ENCODE measurements at places on chromosomes 1 and 21.
A peak's percentile ranks its signal among the peaks of the same experiment; 100 is the strongest.

DNA sequence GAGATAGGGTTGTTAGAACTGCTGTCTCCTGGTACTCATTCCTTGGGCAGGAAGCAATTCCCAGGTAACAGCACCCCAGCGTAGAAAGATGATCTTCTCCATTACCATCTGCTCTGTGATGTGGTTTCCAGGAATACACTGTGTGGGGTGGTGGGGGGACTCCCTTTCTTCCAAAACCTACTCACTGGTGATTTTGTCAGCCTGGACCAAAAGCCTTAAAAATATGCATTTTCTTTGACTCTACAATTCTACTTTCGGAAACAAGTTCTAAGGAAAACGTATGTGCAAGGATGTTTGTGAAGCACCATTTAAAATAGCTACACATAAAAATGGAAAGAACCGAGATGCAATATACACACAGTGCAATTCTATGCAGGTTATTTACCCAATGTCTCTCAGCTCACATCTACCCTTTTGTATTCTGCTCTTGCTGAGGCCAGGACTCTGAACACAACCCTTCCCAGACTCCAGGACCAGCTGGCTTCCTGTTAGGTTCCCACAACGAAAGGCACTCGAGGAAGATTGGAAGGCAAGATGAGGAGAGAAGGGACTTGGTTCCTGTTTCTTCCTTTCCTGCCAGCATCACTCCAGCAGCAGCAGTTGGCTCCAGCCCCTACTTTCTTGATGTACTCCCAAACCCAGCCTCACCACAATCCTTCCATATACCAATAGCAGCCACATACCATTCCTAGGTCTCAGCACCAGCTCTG lies 33.0 kb upstream of the GJB5 start:
- no peak for DNase-seq

- no peak for DNase-seq
These were observed 16.1 kb upstream of the PADI6 start for GRCh38 chr1:17355898-17356297.

GRCh38 chr1:10507111-10507879 lies 32.5 kb downstream of the PEX14 start:
- DNase-seq: peak; percentile 69

DNA sequence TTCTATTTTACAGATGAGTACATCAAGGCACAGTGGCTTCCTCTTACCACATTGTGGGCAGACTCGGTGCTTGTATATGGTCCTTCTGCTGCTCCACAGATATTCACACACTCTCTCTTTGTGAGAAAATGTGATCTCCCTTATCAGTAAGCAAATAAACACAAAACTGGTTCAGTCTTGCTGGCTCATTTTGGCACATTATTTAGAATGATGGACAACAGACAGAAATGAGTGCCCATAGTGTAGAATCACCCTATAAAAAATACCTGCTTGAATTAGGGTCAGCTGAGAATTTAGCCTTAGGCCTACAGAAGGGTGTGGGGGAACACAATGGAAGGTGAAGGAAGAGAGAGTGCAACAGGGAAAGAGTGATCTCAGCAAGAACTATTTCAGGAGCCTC lies 423.1 kb downstream of the HLX start:
- no peak for DNase-seq

GRCh38 chr1:65165269-65165993 lies 17.4 kb downstream of the AK4 start:
- DNase-seq: no peak

DNA sequence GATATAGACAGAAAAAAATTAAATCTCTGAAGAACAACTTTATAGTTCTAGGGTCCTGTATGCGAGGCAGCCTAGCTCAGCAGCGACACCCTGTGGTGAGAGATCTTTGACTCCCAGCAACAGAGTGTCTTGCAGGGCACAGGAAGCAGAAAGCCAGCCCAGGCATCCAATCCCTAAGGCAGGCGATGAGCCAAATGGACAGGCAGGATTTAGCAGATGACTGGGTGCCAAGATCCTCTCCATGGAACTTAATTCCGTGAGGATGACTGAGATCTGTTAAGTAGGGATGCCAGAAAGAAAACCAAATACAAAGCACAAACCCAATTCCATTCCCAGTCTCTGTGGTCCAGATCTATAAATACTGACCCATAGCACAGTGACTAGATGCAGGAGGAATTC lies 38.8 kb downstream of the HLCS start:
- DNase-seq: peak; percentile 63

- no peak for DNase-seq
These were observed 101.7 kb upstream of the FGGY start for GRCh38 chr1:59195151-59195550.

GRCh38 chr1:192516776-192517297 lies 58.7 kb upstream of the RGS1 start:
- peak; percentile 89 for DNase-seq

- no peak for DNase-seq
These were observed 8.9 kb upstream of the VWA5B1 start for GRCh38 chr1:20281801-20282200.

- no peak for DNase-seq
These were observed 3.5 kb downstream of the HPCA start for GRCh38 chr1:32889731-32890278.

- DNase-seq: no peak
These were observed 8.7 kb upstream of the BCAR3 start for GRCh38 chr1:93690341-93690740.

DNA sequence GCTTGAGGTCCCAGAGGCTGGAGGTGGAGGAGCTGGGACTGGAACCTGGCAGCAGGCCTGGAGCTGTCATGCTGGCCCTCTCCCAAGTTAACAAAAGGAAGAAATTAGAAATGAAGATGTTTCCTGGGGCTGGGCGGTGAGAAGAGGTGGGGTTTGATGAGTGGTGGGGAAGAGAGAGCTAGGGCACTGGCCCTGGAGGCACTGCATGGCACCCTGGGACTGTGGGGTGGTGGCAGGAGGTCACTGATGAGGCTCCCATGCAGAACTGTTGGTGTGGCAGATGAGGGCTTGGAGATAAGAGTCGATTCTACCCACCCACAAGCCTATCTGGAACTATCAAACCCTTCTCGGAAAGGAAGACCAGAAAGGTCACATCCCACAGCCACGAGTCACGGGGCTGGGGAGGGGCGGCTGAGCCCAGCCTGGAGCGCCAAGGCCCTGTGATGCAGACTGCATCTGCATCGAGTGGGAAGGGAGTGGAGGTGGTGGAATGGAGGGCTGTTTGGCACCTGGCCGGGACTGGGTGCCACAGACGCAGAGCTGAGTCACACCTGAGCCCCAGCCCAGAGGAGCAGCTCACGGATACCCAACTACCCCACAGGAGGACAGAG lies 29.4 kb downstream of the MRPL37 start:
- DNase-seq: peak; percentile 20

- DNase-seq: no peak
These were observed 16.3 kb downstream of the BATF3 start for GRCh38 chr1:212683357-212683722.

- no peak for DNase-seq
These were observed 554.2 kb downstream of the NUF2 start for GRCh38 chr1:163875927-163876320.

DNA sequence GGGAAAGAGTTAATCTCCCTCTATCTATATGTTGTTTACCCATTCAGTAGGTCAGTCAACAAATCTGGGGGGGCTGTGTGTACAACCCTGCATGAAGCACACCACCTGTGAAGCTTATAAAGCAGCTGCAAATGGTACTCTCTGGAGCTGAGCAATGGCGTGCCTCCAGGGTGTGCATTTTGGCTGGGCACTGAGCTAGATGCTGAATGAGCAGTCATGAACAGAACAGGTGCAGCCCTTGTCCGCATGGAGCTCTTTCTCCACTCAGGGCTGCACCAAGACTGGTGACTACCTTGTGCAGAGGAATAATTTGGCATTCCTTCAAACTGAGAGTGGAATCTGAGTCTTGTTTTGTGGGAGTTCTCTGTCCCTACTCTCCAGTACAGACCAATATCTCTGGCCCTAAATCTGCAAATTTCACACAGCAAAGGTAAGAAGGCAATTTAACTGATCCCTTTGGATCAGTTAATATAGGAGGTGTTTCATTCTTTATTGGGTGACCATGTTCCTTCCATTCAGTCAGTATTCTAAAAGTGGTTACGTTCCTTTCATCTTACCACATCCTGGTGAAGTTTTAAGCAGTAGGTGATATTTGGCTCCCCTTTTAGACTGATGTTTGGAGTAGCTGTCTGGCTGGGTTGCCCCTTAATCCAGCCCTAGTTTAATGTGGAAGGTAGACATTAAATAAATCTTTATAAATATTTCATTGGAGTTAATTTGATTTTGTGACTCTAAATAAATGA lies 76.0 kb downstream of the GPR88 start:
- no peak for DNase-seq

DNA sequence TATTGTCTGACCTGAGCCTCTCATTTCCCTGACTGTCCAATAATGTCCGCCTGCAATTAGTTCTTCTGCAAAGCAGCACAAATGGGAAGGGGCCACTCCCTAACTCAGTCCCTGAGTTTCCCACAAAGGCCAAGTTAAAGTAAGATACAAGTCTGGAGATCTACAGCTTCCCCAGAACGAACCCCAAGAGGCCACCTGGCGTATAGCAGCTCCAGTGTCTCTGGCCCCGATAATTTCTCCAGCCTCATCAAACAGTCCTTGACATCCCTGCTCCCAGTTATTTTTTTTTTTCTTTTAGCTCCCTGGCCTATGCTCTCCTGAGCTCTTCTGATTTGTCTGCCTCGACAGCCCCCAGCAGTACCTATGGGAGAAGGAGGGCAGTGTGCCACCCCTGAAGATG lies 8.1 kb upstream of the ACKR1 start:
- no peak for DNase-seq

DNA sequence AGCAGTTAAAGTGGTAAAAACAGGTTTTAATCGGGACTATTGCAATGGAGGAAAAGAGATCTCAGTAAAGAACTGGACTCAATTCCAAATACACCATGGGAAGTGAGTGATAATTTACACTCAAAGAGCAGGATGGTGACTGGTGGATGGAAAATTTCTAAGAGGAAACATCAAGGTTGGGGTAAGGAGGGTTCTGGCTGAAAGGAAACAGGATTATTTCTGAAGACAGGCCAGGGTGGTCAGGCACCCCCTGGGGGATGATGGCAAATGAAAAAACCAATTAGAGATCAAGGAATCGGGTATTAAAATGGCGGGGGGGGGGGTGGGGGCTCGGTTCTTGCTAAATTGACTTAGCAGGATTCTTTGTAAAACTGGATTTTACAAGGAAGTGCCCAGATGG lies 12.3 kb upstream of the HSD11B1 start:
- DNase-seq: no peak

DNA sequence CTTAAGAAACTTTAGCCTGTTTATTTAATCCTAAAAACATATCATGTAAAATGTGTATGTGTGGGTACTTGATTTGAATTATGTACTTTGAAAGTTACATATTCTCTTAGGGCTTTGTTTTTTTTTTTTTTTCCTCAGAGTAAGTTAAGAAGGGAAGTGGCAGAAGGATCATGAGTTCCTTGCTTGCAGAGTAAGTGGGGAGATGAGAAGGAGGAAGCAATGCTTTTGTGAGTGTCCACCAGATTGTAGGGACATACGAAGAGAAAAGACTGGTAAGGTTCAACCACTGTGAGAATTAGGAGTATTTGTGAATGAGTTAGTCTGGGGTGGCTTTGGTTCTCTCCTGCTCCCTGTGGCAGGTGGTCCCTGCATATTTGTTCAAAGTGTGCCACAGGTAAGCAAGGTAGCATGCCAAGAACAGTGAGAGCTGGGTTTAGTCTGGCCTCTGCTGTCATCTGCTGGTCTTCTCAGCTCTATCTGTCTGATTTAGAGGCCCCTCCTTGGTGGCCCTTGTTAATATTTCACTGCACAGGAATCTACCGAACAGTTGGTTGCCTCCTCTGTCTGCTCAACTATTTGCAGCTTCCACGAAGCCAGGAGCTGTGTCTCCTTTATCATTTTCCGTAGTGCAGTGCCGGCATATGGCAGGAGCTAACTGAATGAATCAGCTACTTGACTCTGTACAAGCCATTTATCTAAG lies 9.5 kb downstream of the DNM3 start:
- no peak for DNase-seq

GRCh38 chr21:41427556-41427955 lies 1.5 kb downstream of the MX1 start:
- no peak for DNase-seq

GRCh38 chr21:17925899-17926298 lies 106.7 kb upstream of the C21orf91 start:
- no peak for DNase-seq

GRCh38 chr21:33801424-33802405 lies 113.9 kb downstream of the ATP5PO start:
- no peak for DNase-seq

Measured in CD4-positive, alpha-beta T cell treated with Interleukin-2 at 100 ng/mL for 4 hours (primary cell).